ENCODE measurements at places on chromosomes 3 and 15.

DNA sequence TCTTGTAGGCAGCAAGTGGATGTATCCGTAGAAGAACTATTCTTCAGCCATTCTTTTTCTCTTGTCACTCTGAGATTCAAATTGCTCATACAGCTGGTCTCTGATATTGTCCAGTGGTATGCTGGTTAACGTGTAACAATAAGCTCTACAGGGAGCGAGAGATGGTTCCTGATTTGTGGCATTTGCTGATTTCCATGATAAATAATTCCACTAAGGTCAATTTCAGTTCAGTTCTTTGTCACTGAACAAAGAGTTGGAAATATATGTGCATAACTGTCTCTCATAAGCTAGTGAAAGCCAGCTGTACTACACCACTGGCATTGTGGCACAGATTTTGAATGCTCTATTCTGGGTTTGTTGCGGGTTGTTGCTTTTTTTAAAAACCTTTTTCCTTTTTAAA lies 131.7 kb downstream of the MTHFS start:
- no peak for DNase-seq

GRCh38 chr15:47374222-47374621 lies 343.1 kb upstream of the SEMA6D start:
- DNase-seq, result no peak

- no peak for DNase-seq
Measured at GRCh38 chr15:98034731-98035130, 74.2 kb downstream of the ARRDC4 start.

DNA sequence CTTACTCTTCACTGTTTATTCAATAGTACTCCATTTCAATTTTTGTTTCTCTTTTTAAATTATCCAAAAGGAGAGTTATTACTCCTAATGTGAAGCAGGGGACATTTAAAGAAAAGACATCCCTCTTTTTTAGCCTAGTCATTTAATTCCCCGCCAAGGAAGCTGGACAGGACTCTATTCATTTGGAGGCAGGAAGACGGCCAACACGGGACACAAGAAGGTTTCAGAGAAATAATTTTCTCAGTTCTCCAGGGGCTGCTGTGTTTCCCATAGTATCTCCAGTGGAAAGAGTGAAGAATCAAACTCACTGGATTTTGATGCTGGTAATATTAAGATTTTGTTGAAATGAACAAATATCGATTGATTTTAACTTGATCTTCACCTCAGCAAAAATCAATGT lies 833.7 kb downstream of the ROBO2 start:
- DNase-seq, result no peak

DNA sequence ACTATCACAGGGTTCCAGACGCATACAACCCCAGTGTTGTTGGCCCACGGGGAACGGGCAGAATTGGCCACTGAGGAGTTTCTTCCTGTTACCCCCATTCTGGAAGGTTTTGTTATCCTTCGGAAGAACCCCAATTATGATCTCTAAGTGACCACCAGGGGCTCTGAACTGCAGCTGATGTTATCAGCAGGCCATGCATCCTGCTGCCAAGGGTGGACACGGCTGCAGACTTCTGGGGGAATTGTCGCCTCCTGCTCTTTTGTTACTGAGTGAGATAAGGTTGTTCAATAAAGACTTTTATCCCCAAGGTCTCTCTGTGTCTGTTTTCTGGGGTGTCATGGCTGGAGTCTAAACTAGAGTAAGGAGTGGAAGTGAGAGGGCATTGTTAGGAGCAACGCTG lies 5.7 kb upstream of the EIF4G1 start:
- DNase-seq, result no peak

DNA sequence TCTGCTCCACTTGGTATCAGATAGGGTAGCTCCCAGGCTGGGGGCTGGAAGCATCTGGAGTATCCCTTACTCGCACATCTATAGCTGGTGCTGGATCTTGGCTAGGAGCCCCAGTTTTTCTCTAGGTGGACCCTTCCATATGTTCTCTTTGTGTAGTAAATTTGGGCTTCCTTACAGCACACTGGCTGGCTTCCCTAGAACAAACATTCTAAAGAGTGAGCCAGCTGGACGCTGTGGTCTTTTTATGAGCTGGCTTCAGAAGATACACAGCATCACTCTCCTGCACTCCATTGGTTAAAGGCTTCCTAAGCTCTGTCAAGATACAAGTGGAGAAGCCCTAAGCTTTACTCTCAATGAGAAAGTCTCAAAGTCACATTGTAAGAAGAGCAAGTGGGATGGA lies 322.1 kb downstream of the WDR72 start:
- DNase-seq, result no peak

GRCh38 chr15:26191193-26191592 lies 328.1 kb upstream of the ATP10A start:
- DNase-seq, result no peak

DNA sequence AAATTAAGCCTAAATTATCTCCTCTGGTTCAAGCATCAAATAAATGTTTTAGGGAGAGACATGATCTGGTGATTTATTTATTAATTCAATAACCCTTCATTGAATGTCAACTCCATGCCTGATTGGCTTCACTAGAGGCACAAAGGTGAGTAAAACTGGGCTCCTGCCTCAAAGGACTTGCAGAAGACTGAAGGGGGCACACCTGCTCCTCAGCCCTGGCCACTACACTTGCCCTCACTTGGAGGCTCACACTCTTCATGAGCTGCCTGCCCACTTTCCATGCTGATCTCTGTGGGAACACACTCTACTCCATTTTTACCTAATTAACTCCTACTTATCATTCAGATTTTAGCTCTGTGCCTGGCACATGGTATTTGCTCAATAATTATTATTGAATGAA lies 84.4 kb upstream of the KCNMB2 start:
- DNase-seq, result no peak

DNA sequence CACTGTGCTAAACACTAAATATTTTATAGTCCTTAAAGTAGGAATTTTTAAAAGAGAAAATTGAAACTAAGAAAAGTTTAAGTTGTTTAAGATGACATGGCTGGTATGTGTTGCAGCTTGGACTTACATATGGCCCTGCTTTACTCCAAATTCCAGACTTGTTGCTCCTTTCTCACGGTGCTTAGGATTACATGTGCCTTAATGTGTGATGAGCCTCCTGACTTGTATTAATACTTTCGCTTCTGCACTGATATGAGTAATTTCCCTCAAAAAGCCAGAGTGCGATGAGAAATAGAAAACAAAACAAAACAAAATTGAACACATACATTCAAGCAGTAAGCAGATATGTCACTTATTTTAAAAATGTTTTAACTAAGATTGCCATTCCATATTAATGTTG lies 250.2 kb downstream of the VGLL3 start:
- no peak for DNase-seq

DNA sequence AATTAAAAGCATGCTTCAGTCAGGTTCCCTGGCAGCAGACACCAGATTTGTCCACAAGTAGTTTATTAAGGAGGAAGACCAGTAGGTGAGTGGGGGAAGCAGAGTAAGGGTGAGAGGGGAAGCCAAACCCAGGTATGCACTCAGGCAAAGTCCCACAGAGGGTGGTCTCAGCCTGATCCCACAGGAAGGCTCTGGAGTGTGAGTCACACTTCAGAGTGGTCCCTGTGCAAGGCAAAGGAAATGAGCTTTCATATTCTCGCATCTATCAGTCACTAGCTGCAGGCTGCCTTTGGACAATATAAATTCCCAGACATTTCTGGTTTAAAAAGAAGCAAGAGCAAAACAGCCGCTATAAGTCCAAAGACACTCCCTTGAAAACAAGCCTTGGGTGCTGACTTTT lies 78.5 kb downstream of the TRANK1 start:
- DNase-seq, result no peak

DNA sequence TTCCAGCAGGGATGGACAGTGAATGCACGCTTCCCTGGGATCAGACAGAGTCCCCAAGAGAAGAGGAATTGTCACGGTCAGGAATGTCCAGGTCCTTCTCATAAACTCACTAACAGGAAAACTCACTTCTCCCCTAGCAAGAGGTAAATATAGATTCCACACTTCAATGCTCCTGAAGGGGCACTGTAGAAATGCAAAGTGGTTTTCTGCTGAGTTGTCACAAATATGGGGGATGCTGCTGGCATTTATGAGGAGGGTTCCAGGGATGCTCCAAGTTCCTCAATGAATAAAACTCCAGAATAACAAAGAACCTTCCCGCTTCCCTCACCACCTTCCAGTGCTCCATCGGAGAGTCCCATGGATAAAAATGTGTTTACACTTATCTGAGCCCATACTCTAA lies 423.4 kb downstream of the MAGI1 start:
- no peak for DNase-seq

DNA sequence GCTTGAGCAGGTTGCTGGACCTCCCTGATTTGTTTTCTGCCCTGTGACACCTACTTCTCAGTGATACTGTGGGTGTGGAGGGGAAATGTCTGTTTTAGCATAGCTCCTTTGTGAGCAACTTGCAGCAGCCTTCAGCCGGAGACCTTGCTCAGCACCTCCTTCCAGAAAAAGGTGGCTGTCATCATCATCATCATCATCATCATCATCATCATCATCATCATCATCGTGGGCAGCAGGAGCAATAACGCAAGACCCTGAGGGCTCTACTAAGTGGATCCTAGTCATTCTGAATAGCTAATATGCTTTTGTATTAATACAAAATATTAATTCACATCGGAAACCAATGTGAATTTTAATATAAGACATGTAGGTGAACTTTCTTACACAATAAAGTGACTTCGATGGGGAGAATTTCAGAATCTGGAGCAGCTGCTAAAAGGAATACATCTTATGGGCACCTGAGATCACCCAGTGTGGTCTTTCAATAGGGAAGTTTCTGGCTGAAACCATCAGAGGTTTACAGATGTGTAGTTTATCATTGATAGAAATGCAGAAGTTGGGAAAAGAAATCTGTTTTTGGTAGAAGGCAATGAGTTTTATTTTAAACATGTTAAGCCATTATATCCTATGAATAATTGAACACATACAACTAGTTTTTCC lies 8.6 kb downstream of the GABRR3 start:
- no peak for DNase-seq

DNA sequence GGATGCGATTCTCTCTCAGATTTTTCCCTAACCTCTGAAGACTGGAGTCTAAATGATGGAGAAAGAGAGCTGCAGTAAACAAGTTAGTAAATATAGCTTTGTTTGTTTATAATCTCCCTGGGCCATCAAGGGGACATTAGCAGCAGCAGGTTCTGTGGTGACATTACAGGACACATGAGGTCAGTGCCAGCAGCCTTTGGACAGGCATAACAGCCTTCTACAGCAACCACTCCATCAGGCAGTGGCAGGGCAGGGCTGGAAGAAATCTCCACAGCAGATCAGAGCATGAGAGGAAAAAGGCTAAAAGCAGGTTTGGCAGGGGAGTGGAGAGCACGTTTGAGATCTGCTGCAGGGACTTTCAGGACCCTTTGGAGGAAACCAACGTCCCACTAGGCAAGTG lies 127.6 kb upstream of the ACP3 start:
- no peak for DNase-seq

- DNase-seq, result no peak
Measured at GRCh38 chr15:50493625-50494024, 52.8 kb downstream of the USP50 start.

GRCh38 chr15:95644100-95644875 lies 686.2 kb upstream of the NR2F2 start:
- no peak for DNase-seq

DNA sequence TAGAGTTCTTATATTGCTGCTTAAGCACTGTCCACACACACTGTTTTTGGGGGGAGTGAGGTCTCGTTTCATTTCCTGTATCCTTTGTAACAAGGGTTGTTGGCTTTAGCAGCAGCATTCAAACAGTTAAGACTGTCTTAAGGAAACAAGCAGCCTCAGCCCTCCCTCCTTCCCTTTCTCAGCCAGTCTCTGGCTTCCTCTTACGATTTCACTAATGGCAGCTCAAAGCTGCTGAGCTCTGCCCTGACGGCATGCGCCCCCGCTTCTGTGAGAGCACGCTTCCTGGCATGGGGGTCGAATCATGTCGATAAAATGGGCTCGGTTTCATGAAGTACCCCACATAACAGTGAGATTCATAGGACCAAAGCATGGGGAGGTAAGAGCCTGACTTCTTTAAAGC lies 105.0 kb downstream of the KLHL25 start:
- DNase-seq, result peak; percentile 48

GRCh38 chr3:100526613-100527346 lies 34.4 kb downstream of the TMEM45A start:
- no peak for DNase-seq

GRCh38 chr3:17052363-17052762 lies 167.6 kb downstream of the PLCL2 start:
- no peak for DNase-seq

DNA sequence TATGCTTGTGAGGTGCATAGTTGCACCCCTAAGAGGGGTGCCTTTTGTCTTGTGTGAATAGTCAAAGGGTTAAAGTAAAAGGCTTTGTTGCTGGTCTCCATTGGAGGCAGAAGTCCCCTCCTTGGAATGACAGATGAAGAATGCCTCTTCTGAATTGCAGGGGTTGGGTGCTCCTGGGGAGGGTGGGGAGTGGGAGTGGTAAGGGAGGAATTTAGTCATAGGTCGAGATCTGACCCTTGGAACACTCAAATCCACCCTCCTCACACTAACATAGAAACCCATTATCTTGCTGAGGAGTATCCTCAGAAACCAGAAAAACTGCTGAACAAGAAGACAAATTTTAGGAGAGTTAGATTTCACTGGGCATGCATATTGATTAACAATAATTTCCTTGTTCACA lies 4.7 kb downstream of the CTXND1 start:
- DNase-seq, result no peak

DNA sequence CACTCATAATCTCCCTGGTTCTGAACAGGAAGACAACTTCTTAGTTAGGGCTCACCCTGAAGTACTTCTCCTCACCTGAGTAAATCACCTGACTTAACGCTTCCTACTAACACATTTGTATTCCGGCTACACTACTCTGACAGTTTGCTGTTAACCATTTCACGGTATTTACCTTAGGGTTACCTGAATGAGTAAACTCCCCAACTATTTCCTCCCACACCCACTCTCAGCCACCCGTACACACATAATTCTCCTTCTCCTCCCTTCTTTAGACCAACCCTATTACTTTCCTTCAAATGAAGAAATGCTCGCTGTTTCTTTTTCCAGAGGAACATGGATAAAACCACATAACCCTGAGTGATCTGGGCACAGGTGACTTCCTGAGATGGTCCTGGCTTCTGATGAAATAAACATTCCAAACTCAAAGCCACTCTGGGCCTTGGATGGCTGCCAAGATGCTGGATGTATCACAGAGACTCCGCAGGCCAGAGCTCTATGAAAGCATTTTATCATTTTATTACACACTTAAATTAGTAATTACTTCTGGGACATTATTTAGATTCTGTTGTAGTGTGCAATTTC lies 183.6 kb upstream of the ATP11B start:
- DNase-seq, result no peak
